ENCODE measurements at places on chromosomes 2 and 18. TPM values are rescaled to one million over a fixed set of nuclear protein-coding genes. Genes with fewer than 3 reads are reported as not detected.

DNA sequence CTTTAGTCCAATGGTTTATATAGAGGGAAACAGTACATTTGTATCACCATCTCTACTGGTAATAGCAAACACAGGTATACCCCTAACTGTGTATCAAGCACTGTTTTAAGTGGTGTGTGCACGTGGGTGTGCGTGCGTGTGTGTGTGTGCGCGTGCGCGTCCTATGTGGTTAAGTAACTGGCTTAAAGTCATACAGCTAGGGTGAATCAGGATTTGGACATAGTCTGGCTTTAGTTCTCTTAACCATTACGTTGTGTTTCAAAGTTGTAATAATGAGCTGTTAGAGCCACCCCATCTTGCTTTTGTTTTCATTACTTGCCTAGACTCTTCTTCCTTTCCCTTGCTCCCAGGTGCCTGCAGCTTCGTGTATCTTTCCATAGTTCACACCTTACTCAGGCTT, 2.1 kb downstream of the HADHB start:
- H3K36me3 ChIP-seq: no peaks in the 10 kb centered on the region
- H3K4me3 ChIP-seq: no peak overlapping the region
- 0 out of 2 replicates have a peak, but pooled peaks cover 3% of the 10 kb centered on the region for H3K4me1 ChIP-seq
- DNase-seq: no peak
- H3K27me3 ChIP-seq: no peaks in the 10 kb centered on the region
- H3K27ac ChIP-seq: no peak overlapping the region

The FASTKD2 gene
- total RNA-seq: 49.0 TPM

DNA sequence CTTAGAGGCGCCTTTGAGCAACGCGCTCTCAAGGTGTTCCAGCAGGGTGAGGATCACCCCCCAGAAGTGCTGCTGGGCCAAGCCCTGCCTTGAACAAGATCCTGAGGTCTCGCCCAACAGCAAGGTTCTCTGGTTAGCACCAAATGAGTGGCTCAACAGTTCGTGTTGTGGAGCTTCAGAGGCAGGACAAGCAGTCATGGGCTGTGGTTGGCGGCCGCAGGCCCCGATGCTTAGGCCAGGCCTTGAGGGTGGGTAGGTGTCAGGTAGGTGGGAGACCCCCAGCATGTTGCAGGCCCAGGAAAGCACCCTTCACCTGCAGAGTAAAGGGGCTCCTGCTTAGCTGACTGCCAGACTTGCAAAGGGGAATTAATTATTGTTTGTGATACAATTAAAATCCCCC, 70.2 kb upstream of the FOSL2 start:
- peaks cover 18% of the 10 kb centered on the region for H3K4me1 ChIP-seq
- DNase-seq: no peak
- no peaks in the 10 kb centered on the region for H3K36me3 ChIP-seq
- H3K4me3 ChIP-seq: no peak overlapping the region
- no peaks in the 10 kb centered on the region for H3K27me3 ChIP-seq

DNA sequence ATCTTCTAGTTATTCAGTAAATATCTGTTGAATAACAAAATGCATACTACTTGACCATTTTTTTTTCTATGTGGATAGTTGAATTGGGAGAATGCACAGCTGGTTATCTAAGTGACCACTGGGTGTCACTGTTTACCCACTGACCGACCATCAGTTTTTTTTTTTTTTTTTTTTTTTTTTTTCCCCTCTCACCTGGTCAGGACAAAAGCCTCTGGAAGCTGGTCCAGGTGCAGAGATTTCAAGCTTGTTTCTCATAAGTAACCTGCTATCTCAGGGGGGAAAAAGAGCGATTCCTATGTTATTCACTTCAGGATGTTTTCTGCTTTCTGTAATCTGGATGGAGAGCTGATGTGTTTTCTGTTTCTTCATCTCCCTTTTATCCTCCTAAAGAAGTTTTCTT, 256.0 kb downstream of the DCDC2C start:
- H3K4me3 ChIP-seq: no peak overlapping the region
- no peak overlapping the region for H3K27ac ChIP-seq
- H3K27me3 ChIP-seq: no peaks in the 10 kb centered on the region
- no peak for DNase-seq
- no peaks in the 10 kb centered on the region for H3K36me3 ChIP-seq

The SLC23A3 gene
- total RNA-seq: 0.13 TPM

GRCh38 chr2:176592216-176592615, 323.0 kb downstream of the MTX2 start:
- no peak overlapping the region for H3K27ac ChIP-seq
- H3K4me3 ChIP-seq: no peak overlapping the region
- H3K4me1 ChIP-seq: peaks cover 26% of the 10 kb centered on the region
- H3K36me3 ChIP-seq: no peaks in the 10 kb centered on the region
- no peaks in the 10 kb centered on the region for H3K27me3 ChIP-seq
- peak; percentile 33 for DNase-seq

DNA sequence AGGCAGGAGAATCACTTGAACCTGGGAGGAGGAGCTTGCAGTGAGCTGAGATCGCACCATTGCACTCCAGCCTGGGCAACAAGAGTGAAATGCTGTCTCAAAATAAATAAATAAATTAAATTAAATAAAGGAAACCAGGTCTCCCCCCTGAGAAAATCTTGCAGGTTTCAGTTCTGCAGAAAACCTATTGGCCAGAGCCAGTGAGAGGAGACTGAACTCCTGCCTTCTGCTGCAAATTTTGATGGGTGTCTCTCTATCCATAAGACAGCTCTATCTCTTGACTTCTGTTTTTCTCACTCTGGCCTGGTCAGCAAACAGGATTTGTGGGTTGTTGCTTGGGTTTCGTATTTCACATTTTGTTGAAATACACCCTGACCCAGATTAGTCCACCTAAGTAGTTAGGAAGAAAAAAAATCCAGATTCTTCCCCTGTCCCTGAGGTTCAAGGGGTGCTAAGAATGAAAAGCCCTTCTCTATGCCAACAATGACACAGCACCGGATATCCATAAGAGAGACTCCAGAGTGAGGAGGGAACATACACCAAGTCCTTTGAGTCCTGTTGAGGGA, 86.7 kb upstream of the MAP4K4 start:
- no peak overlapping the region for H3K27ac ChIP-seq
- no peak for DNase-seq
- no peaks in the 10 kb centered on the region for H3K27me3 ChIP-seq

- no peak overlapping the region for H3K27ac ChIP-seq
- no peak for DNase-seq
- H3K27me3 ChIP-seq: no peaks in the 10 kb centered on the region
- no peak overlapping the region for H3K4me3 ChIP-seq
- no peaks in the 10 kb centered on the region for H3K4me1 ChIP-seq
Observed at GRCh38 chr2:158735822-158736580, 59.1 kb upstream of the DAPL1 start.

The UGT1A9 gene
- not detected for total RNA-seq

The MAPRE2 gene
- 21.3 TPM for total RNA-seq

DNA sequence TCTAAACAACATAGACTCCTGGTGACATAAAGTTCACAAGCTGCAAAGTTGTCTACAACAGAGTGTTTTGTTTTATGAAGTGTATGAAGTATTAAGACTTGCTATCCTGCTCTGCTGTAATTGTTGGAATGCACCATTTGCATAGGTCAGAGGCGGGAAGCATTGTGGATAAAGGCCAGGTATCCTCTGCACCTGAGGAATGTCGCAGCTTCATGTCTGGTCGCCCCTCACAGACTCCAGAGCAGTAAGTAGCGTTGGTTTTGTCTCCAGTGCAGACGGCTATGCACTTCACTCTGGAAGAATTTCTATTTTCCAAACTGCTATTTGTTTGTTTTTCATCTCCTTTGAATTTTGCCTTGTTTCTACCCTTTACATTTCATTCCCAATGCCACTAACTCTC, 63.1 kb downstream of the UNC80 start:
- no peak overlapping the region for H3K4me3 ChIP-seq
- DNase-seq: no peak
- H3K27me3 ChIP-seq: no peaks in the 10 kb centered on the region
- H3K4me1 ChIP-seq: no peaks in the 10 kb centered on the region
- no peak overlapping the region for H3K27ac ChIP-seq

The TANK gene
- total RNA-seq: 45.2 TPM

The HJURP gene
- total RNA-seq: 86.1 TPM
